Uterus (tissue), 4 donors: ENCODE measurements at places on chromosomes 2 and 18. TPM values are rescaled to one million over a fixed set of nuclear protein-coding genes. Genes with fewer than 3 reads are reported as not detected.
A peak's percentile ranks its signal among the peaks of the same experiment; 100 is the strongest.

DNA sequence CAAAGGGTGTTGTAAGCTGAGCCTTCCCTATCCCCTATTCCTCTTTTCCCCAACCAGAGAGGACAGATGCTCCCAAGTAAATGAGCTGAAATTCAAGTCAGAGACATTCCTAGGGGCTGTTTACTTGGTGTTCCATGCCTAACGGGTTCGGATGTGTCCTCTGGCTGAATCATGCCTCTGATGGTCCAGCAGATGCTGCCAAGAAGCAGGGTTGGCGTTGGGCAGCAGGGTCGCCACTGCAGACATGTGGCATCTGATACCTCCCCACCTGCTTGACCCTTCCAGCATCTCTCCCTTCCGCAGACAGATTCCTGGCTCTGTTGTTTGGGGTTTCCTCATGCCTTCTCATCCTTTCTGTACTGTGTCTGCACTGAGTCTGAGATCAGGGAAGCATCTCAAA lies 108.3 kb downstream of the HNRNPLL start:
- H3K36me3 ChIP-seq: no peaks in the 10 kb centered on the region
- H3K27me3 ChIP-seq: no peaks in the 10 kb centered on the region
- H3K4me3 ChIP-seq: no peak overlapping the region
- H3K4me1 ChIP-seq: peaks cover 5% of the 10 kb centered on the region
- DNase-seq: no peak
- no peak overlapping the region for H3K27ac ChIP-seq

DNA sequence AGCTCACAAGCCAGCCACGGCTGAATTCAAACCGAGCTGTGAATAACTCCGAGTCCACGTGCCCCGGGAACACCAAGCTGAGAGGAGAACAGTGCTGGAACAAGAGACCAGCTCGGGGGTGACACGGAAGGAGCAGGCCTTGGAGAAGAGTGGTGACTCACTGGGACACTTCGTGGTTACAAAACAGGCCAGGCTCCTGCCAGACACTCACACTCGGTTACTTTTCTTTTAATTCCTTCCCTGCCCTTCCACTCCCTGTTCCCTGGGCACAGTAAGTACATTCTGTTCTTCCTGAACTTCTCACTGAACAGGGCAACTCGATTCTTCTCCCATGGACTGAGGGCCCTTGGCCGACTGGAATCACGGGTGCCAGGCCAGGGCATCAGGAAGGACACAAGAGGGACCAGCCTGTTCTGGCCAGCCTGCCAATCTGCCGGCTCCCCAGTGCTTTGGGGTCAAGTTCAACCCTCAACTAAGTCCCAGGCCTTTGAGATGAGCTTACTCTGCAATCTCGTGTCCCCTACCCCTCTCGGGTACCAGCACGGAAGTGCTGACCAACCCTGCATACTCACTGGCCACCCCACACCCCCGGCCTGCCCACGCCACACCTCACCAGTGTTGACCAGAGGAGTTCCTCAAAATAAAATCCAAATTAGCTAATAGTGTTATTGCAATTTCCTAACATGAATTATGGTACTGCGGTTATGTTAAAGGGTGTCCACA lies 87.5 kb downstream of the TFCP2L1 start:
- H3K4me3 ChIP-seq: no peak overlapping the region
- H3K27me3 ChIP-seq: no peaks in the 10 kb centered on the region
- H3K4me1 ChIP-seq: no peaks in the 10 kb centered on the region
- DNase-seq: peak; percentile 17
- no peaks in the 10 kb centered on the region for H3K36me3 ChIP-seq

Gene RAB6D
- not detected for total RNA-seq

Gene OXER1
- total RNA-seq: not detected

DNA sequence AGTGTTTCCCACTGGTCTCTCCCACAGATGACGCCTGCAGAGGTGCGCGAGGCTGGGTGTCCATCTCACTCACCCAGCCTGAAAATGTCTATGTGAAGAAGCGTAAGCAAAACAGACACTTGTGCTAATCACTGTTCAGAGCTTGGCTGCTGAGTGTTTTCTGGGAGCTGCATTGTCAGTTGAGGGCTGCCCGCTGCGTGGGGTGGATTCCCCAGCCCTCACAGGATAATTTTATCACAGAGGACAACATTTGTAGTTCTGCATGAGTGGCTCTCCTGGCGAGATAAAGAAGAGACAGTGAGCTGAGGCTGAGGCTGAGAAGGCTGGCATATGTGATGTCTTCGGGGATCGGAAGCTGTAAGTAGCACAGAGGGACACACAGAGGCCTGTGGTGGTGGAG lies 16.2 kb upstream of the CAPN13 start:
- H3K27ac ChIP-seq: no peak overlapping the region
- DNase-seq: no peak
- no peaks in the 10 kb centered on the region for H3K36me3 ChIP-seq
- H3K27me3 ChIP-seq: no peaks in the 10 kb centered on the region

DNA sequence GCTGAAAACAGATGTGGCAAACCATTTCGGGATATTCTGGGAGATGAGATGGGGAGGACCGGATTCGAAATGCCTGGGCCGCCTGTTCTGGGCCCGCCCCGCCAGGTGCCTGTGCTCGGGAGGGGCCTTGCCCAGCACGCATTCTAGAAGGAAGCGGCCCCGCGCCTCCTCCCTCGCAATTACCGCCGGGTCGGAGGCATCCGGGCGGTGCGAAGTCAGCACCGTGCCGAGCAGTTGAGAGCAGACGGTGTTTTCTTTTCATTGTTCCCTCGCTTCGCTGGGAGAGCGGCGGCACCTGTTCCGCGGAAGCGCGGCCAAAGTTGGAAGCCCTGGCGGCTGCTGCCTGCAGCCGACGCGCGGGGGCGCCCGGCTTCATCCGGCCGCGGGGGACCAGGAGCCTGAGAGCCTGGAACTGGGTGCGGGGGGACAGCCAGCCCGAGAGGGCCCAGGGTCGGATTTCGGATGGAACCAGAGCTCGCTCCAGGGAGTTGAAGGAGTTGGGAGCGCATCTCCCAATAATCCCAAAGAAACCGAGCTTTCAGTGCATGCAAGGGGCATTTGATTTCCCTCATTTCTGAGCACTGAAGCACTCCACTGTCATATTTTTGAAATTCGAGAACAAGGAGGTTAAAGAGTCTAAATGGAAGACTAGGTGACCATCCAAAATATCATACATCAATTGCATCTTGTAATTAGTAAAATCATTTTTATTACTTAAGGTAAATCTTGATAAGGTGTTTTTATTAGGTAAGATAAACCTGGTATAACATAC lies 241.8 kb upstream of the RAB12 start:
- H3K36me3 ChIP-seq: no peaks in the 10 kb centered on the region
- no peaks in the 10 kb centered on the region for H3K27me3 ChIP-seq
- H3K4me3 ChIP-seq: no peak overlapping the region
- H3K4me1 ChIP-seq: no peaks in the 10 kb centered on the region
- no peak for DNase-seq
- no peak overlapping the region for H3K27ac ChIP-seq

Gene UGT1A8
- total RNA-seq: not detected

DNA sequence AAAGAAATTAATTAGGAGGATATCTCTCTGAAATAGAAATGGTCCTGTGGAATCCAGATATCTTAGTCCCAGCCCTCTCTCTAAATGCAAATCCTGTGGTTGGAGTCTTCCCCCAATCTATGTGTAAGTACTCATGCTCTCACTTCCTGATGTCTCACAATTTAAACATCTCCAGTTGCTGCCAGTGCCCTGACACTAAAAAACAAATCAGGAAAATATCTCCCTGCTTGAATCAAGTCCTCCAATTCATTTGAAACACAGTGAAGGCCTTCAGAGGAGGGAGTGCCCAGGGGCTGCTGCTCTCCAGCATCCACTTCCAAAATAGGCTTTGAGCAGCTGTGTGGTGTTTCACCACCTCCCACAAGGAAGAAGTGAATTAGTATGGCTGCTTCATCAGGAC lies 413.8 kb downstream of the RAD51AP2 start:
- no peaks in the 10 kb centered on the region for H3K27me3 ChIP-seq
- H3K4me3 ChIP-seq: no peak overlapping the region

GRCh38 chr2:239514754-239515530 lies 114.1 kb upstream of the HDAC4 start:
- no peak for DNase-seq
- no peak overlapping the region for H3K27ac ChIP-seq
- no peaks in the 10 kb centered on the region for H3K27me3 ChIP-seq
- no peaks in the 10 kb centered on the region for H3K4me1 ChIP-seq
- no peak overlapping the region for H3K4me3 ChIP-seq
- H3K36me3 ChIP-seq: no peaks in the 10 kb centered on the region

GRCh38 chr2:66000901-66001300 lies 434.0 kb upstream of the MEIS1 start:
- H3K4me3 ChIP-seq: no peak overlapping the region
- H3K36me3 ChIP-seq: no peaks in the 10 kb centered on the region
- H3K27me3 ChIP-seq: no peaks in the 10 kb centered on the region

Gene TNFRSF11A
- 5.0 TPM for total RNA-seq

DNA sequence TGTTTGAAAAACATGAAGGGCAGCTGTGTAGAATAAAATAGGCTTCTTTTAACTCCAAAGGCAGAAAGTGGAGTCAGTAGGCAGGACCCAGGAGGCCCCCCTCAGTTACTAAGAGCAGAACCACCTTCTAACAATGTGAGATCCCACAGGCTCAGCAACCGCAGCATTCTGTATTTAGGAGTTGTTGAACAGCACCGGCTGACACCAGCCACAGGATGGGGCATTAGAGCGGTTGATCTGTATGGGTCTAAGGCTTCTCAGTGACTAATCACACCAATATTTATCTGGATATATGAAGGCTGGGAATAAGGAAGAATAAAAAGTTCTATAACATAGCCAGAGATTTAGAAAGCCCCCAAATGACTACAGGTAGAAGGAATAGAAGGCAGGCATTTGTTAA lies 51.7 kb downstream of the MYO5B start:
- no peaks in the 10 kb centered on the region for H3K4me1 ChIP-seq
- DNase-seq: no peak
- H3K36me3 ChIP-seq: no peaks in the 10 kb centered on the region
- no peak overlapping the region for H3K27ac ChIP-seq
- no peaks in the 10 kb centered on the region for H3K27me3 ChIP-seq

GRCh38 chr2:169729274-169729605 lies 4.4 kb upstream of the KLHL23 start:
- H3K4me1 ChIP-seq: no peaks in the 10 kb centered on the region
- no peak overlapping the region for H3K27ac ChIP-seq
- no peak for DNase-seq

GRCh38 chr2:28398101-28398834 lies 5.6 kb downstream of the FOSL2 start:
- H3K4me3 ChIP-seq: peak overlapping the region; percentile 71
- no peaks in the 10 kb centered on the region for H3K36me3 ChIP-seq
- peak overlapping the region; percentile 99 for H3K27ac ChIP-seq
- peaks cover 11% of the 10 kb centered on the region for H3K4me1 ChIP-seq
- peak; percentile 76 for DNase-seq

DNA sequence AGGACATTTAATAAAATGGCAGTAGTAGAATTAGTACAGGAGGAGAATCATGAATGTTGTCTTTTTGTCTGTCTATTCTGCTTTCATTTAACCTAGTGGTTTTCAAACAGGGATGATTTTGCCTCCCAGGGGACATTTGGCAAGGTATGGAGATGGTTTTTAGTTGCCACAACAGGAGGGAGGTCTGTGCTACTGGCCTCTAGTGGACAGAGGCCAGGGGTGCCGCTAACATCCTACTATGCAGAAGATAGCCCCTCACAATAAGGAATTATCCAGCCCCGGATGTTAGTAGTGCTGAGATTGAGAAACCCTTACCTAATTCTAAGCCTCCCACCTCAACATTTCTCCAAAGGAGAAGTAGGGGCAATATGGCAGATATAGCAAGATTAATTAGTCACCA lies 18.3 kb downstream of the FASTKD2 start:
- no peaks in the 10 kb centered on the region for H3K36me3 ChIP-seq
- no peaks in the 10 kb centered on the region for H3K4me1 ChIP-seq
- H3K27ac ChIP-seq: no peak overlapping the region
- no peak for DNase-seq
- no peaks in the 10 kb centered on the region for H3K27me3 ChIP-seq

GRCh38 chr2:55712477-55713060 lies 18.9 kb upstream of the PNPT1 start:
- no peaks in the 10 kb centered on the region for H3K4me1 ChIP-seq
- H3K27ac ChIP-seq: no peak overlapping the region
- no peaks in the 10 kb centered on the region for H3K36me3 ChIP-seq
- no peaks in the 10 kb centered on the region for H3K27me3 ChIP-seq

- no peaks in the 10 kb centered on the region for H3K4me1 ChIP-seq
- DNase-seq: no peak
- H3K36me3 ChIP-seq: no peaks in the 10 kb centered on the region
- H3K27me3 ChIP-seq: no peaks in the 10 kb centered on the region
Measured at GRCh38 chr2:214837466-214837865, 28.0 kb upstream of the BARD1 start.

Gene MYO7B
- total RNA-seq: 0.29 TPM

Gene SNORC
- total RNA-seq: not detected

GRCh38 chr18:56107821-56108477 lies 520.0 kb upstream of the TCF4 start:
- no peaks in the 10 kb centered on the region for H3K4me1 ChIP-seq
- peak overlapping the region; percentile 47 for H3K27ac ChIP-seq
- H3K36me3 ChIP-seq: no peaks in the 10 kb centered on the region
- no peak for DNase-seq
- no peaks in the 10 kb centered on the region for H3K27me3 ChIP-seq
- no peak overlapping the region for H3K4me3 ChIP-seq

GRCh38 chr2:111166115-111166514 lies 45.4 kb downstream of the BCL2L11 start:
- H3K4me1 ChIP-seq: no peaks in the 10 kb centered on the region
- DNase-seq: no peak
- H3K27me3 ChIP-seq: no peaks in the 10 kb centered on the region
- H3K4me3 ChIP-seq: no peak overlapping the region

DNA sequence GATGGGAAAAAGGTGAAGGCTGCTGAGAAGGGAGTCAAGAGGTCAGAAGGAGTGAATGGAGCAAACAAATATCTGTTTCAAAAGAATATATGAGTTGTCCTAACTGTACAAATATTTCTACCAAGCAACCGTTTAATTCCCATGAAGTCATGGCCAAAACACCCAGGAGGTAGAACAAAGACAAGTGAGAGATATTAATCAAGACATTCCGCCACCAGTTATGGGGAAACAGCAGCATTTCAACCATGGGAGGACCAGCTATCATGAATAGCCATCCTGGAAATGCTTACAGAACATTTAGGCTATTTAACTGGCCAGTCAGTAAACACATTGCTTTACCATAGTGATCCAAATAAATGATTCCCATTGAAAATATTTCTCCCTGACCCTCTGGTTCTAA lies 396.3 kb downstream of the IRS1 start:
- H3K4me1 ChIP-seq: no peaks in the 10 kb centered on the region
- no peak overlapping the region for H3K4me3 ChIP-seq
- no peak for DNase-seq
- no peak overlapping the region for H3K27ac ChIP-seq
- H3K27me3 ChIP-seq: no peaks in the 10 kb centered on the region
